ENCODE measurements at places on chromosomes 2 and 18. TPM values are rescaled to one million over a fixed set of nuclear protein-coding genes. Genes with fewer than 3 reads are reported as not detected.

DNA sequence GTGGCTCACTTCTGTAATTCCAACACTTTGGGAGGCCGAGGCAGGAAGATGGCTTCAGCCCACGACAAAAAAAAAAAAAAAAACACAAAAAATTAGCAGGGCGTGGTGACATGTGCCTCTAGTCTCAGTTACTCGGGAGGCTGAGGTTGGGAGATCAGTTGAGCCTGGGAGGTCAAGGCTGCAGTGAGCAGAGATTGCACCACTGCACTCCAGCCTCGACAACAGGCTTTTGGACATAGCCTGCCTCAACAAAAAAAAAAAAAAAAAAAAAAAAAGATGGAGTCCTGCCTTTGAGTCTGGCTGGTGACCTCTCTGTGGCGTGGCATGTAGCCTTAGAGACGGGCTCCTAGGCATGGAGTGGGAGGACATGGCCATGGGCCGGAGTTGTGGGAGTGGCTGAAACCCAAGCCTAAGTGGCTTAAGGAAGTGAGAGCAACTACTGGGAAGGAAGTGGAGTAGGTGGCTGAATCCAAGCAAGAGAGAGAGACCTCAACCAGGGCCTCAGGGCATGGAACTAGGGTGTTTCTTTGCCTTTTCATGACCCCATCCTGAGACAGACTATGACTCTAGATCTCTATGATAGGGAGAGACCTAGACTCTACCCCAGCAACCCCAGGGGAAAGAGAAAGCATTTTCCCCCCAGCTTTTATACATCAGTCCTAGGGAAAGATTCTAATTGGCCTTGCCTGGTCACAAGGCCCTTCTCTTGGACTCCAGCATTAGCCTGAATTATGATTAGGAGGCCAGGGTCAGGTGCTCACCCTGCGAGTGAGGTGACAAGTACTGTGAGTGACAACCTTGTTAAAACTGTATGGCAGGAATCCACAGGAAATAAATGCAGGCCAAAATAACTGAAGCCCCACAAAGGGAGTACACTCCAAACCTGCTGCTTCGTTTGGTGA is 34.2 kb downstream of the NPAS2 start:
- no peak for DNase-seq

GRCh38 chr2:127599211-127599610 is 46.7 kb upstream of the GPR17 start:
- DNase-seq = peak; percentile 14

DNA sequence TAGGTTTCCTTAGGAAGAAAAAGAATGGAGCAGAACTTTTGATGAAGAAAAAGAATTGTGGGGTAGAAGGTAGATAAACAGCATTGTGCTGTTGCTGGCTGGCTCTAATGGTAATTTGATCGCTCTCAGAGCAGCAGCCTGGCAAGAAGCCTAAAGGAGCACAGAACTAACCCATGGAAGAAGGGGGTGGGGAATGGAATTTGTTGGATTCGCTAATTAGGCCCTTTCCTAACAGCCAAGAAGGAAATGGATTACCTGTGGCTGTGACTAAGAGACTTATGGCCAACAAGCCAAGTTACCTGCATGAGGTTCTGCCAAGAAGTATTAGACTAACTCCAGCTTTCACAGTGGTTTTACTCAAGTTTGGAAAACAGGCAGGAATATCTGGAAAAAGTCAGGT is 210.6 kb downstream of the IKZF2 start:
- DNase-seq = peak; percentile 34

The MYO7B gene
- total RNA-seq = 0.18 TPM

- no peak for DNase-seq
Observed at GRCh38 chr2:127575941-127576432, 40.5 kb downstream of the MYO7B start.

The GPR45 gene
- total RNA-seq = not detected
